Heart right ventricle (tissue), 16 donors: ENCODE measurements at places on chromosomes 2 and 18.

- DNase-seq: no peak
Measured at GRCh38 chr2:98586551-98587140, 21.7 kb downstream of the COA5 start.

- no peak for DNase-seq
Measured at GRCh38 chr2:134282629-134283400, 28.9 kb downstream of the MGAT5 start.

- no peak for DNase-seq
Measured at GRCh38 chr2:42071791-42072190, 24.0 kb downstream of the PKDCC start.

DNA sequence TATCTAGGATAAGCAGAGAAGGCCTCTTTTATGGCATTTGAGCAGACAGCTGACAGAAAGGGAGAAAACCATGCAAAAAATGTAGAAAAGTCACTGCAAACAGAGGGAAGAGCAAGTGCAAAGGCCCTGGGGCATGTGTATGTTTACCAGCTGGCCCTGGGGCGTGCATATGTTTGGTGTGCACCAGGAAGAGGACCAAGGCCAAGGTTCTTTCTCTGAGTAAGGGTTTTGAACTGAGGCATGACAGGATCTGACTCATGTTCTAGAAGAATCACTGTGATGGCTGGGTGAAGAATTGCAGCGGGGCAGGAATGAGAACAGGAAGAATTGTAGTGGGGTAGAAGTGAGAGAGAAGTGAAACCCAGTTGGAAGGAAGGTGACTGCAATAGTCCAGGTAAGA lies 69.6 kb downstream of the STEAP3 start:
- DNase-seq: no peak

DNA sequence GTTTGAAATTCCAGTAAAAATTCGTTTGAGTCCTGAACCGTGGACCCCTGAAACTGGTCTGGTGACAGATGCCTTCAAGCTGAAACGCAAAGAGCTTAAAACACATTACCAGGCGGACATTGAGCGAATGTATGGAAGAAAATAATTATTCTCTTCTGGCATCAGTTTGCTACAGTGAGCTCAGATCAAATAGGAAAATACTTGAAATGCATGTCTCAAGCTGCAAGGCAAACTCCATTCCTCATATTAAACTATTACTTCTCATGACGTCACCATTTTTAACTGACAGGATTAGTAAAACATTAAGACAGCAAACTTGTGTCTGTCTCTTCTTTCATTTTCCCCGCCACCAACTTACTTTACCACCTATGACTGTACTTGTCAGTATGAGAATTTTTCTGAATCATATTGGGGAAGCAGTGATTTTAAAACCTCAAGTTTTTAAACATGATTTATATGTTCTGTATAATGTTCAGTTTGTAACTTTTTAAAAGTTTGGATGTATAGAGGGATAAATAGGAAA lies 80.7 kb downstream of the ACSL3 start:
- no peak for DNase-seq

GRCh38 chr2:134764164-134764563 lies 45.4 kb upstream of the TMEM163 start:
- no peak for DNase-seq

- DNase-seq: no peak
Measured at GRCh38 chr2:234689911-234690379, 193.1 kb upstream of the ARL4C start.
